RKO (cell line): ENCODE measurements at places on chromosomes 3 and 15.

- no peak for DNase-seq
These were observed 56.1 kb upstream of the SKIL start for GRCh38 chr3:170301405-170301804.

DNA sequence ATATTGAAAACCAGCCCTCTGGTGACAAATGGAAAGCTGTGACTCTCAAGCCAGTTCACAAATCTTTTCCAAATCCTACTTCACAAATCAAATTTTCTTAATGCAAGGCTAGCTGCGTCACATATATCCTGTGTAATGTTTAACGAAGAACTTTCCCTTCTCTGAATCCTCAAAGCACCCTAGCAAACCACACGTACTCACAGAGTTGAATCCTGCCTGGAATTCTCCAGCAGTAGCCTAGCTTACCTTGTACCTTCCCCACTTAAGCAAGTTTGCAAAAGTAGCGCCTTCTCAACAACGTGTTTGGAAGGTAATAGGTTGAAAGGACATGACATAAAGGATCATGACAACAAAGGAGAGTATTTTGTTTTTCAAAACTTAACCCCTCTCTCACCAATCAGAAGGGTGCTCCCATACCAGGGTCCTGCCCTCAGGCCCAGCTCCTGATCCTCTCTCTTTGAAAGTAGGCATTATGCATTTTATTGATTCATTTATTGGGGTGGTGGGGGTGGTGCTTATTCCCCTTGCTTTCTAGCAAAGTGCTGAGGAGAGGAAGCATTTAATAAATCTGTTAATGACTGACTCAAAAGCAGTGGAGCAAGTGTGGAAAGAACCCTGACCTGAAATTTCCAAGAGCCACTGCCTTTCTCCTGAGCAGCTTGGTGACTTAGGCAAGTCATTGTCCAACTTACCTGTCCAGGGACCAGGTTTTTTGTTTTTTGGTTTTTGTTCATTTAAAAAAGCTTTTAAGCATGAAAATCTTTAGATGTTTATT is 531.6 kb downstream of the MECOM start:
- DNase-seq, result no peak

DNA sequence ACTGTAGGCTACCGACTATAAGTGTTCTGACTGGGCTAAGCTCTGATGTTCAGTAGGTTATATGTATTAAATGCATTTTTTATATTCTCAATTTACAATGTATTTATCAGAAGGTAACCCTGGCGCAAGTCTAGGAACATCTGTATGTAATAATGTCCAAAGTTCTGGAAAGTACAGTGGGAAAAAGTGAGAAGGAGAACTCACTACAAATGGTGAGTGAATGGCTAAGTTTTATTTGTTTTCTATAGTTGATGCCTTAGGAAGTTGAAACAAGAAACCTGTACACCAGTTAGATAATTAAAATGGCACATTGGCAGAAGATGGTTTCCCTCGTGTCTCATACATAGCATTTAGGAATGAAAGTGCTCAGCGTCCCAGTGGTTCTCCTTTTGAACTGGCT is 333.4 kb upstream of the THRB start:
- DNase-seq, result no peak

- no peak for DNase-seq
These were observed 4.0 kb downstream of the TMEM89 start for GRCh38 chr3:48617559-48617958.

DNA sequence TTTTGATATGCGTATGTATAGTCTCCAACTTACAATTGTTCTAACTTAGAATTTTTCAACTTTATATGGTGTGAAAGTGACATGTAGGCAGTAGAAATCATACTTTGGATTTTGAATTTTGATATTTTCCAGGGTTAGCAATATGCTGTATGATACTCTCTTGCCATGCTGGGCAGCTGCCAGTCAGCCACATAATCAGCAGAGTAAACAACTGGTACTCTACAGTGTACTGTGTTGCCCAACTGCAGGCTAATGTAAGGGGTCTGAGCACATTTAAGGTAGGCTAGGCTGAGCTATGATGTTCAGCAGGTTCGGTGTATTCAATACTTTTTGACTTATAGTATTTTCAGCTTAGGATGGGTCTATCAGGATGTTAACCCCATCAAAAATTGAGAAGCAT is 52.0 kb upstream of the RYK start:
- DNase-seq, result no peak

- DNase-seq, result no peak
These were observed 5.7 kb upstream of the KLHL24 start for GRCh38 chr3:183629546-183630301.

- DNase-seq, result no peak
These were observed 96.0 kb downstream of the SPATA16 start for GRCh38 chr3:173044998-173045397.

DNA sequence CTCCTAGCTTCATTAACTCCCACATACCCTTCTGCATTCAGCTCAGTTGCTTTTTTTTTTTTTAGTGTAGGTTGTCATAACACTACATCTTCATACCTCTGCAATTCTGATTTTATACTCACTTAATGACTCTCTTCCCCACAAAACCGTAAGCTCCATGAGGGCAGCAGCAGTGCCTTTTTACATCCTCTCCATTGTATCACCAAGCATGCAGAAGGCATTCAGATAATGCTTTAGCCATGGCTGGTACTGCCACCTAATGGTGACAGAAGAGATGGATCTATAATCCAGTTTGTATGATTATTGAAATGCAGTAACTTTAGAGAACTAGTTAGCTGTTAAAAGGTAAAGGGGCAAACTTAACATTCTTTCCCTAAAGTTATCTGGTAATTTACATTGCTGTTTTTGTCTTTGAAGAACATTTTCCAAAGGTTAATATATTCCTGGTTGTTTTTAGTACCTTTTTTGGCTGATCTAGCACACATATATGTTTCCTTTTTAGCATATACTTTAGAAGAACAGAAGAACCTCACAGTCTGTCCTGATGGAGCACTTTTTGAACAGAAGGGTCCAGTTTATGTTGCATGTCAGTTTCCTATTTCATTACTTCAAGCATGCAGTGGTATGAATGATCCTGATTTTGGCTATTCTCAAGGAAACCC is 36.8 kb downstream of the ATP1B3 start:
- peak; percentile 76 for DNase-seq

DNA sequence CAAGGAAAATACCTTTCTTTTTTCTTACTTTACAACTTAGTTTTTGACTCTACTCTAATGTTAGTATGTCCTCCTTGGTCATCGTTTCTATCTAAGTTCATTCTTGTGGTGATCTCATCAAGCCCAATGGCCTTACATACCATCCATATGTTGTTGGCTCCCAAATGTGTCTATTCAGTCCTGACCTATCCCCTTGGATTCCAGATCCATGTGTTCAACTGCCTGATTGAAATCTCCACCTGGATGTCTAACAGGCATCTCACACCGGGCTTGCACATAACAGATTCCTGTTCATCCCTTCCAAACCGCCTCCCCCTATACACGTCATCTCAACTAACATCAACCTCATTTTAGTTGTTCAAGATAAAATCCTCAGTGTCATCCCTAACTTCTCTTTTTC is 382.6 kb downstream of the SOX2 start:
- DNase-seq, result no peak

DNA sequence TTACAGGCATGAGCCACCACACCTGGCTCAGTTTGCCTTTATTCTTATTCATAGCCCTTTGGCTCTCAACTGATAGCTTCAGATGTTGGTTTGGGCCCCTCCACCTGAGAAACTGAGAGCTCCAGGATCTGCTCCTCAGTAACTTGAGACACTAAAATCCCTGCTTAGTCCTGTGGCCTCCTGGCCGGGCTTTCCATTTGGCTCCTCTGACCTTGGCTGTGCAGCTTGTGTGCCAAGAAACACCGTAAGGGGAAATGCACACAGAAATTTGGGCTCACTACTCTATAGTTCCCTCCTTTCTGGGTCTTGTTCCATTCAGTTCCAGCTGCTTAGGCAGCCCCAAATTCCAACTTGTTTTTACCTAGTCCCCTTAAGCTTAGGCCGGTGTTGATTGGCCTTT is 24.9 kb downstream of the NIPA2 start:
- no peak for DNase-seq

DNA sequence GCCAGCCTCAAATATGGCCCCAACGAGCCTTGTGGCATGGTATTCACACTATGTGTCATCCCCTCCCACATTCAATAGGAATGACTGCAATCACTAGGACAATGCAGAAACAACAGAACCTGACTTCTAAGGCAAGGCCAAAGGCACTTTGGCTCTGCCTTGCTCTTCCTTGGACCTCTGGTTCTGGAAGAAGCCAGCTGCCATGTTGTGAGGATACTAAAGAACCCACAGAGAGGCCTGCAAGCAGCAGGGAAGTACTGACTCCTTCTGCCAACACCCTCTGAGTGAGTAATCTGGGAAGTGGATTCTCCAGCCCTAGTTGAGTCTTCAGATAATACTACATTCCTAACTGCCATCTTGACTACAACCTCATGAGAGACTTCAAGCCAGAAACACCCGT is 64.7 kb downstream of the ADAMTS9 start:
- DNase-seq, result peak; percentile 10

DNA sequence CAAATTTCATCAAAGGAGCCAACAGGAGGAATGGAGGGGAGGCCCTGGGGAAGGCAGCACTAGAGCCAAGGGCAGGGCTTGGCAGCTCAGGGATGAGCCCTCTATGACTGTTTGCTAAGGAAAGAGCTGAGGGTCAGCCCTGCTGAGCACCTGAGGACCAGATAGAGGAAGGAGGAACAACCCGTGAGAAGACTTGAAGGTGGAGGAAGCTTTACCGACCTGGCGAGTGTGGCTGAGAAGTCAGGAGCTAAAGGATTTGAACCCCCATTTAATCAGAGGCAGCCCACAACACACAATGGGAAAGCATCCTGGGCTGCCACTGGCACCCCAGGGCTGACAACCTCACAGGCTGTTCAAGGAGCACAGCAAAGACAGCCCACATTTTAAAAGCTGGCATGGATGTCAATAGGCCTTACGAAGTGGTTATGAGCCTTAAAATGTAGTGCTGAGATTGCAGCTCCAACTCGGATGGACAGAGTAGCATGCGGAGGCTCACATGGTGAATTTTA is 20.7 kb upstream of the LRRC2 start:
- DNase-seq, result no peak

DNA sequence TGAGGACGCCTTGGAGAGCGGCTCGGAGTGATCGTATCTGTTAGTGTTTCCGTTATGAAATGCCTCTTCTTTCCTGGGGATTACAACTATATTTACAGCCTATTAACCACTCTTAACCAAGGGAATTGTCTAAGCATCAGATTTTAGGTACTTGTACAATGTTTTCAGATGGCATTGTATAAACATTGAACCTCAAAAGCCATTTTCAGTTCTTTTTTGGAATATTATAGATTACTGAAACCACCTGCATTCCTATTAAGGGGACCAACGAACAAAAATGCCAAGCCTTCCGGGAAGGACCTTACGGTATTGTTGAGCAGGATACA is 1.1 kb downstream of the NEO1 start:
- DNase-seq, result no peak

- no peak for DNase-seq
These were observed 191.7 kb downstream of the GOLGA6L6 start for GRCh38 chr15:20349774-20350498.

DNA sequence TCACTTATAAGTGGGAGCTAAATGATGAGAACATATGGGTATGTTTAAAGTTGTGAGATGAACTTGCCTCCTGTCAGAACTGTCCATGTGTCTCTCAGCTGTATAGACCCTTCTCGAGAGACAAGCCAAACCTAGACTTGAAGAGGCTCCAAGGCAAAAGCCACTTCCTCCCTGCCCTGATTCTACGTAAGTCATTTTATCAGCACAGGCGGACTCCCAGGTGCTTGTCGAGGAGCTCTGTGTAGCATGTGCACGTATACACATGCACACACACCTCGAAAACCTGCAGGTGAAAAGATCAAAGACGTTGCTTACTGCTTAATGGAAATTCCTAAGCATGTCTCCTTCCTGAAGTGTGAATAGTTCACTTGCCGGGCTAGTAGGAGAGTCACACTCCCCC is 5.6 kb upstream of the CLEC3B start:
- no peak for DNase-seq

DNA sequence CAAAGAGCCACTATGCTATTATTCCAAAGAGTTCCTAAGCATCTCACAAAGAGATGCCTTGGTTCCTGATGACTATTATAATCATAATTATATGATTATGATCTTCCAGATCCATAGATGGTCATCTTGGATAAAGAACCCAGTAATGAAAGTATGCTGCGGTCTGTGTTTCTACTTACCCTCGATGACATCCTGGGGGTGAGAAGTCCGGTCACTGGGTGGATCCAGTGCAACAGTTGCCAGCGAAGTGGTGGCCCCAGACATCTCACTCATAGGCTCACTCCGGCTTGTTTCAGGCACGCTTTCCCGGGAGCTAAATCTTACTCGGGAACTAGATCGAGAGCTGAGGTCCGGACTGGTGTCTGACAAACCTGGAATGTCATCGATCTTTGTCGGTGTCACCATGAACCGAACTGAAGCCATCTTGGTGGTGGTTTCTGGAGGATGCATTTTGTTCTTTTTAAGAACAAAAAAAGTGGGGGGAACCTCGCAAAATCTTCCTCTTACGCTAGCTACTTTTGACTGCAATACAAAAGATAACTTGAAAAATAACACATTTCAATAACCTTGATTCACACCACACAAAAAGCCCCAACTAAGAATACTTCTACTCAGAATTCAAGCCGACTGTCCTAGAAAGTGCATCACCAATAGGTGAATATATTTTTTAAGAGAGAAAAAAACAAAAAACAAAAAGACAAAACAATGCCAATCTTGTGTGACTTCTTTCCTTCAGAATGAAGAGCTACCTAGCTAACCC is 1.2 kb downstream of the SLC12A6 start:
- no peak for DNase-seq

GRCh38 chr15:51737522-51738305 is at the start of gene LYSMD2:
Gene LYSMD2 (minus strand): TSS chr15:51737655. CDS start chr15:51737622, 33 bp downstream.
- DNase-seq, result peak; percentile 64

- DNase-seq, result no peak
These were observed 267.1 kb downstream of the RPLP1 start for GRCh38 chr15:69719527-69720240.

GRCh38 chr3:124792341-124793040 is 62.2 kb downstream of the UMPS start:
- no peak for DNase-seq

DNA sequence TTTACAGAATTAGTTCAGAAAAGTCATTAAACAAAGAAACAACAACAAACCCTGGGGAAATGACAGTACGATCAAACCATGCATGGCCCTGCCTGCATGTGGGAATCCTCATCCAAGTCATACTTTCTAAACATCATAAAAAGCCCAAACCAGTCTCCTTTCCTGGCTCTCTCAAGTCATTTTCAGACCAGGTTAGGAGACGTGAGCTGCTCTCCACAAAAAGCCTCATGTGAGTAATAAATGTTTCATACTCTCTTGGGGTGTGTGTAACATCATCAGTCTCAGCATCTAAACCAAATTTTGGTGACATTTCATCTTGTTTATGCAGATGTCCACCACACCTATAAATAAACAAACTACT is 18.9 kb downstream of the GREM1 start:
- no peak for DNase-seq

- peak; percentile 4 for DNase-seq
These were observed 480.5 kb upstream of the PROK2 start for GRCh38 chr3:72265256-72266015.
